WTC11 (cell line): ENCODE measurements at places on chromosomes 4 and X.

DNA sequence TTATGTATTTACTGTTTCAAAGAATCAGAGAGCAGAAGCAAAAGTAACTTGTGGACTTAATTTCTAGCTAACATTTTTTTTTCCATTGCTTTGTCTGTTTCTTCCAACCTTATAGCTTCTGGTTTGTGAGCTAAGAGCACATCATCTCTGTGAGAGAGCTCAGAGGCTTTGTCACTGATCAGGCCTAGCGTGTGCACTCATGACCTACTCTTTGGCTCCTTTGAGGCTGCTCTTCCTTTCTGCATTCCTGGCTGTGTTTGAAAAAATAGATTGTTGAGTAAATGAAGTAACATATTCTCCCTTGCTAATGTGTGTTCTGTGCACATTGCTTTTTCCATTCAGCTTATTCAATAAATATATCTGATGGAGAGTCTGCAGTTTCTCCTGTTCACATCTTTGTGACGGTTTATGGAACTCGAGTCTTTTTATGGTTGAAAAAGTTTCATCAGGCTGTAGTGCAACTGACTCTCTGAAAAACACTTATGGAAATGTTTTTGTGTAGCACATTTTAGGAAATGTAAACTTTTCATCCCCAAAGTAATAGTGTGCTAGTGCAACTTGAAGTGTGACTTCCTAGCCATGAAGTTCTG is 133.0 kb downstream of the RAPGEF2 start:
- 0 out of 2 replicates have a peak overlapping the region, but pooled peaks have one; percentile 58 for H3K27ac ChIP-seq
- 0 out of 2 replicates have a peak, but pooled peaks cover 3% of the 10 kb centered on the region for H3K36me3 ChIP-seq
- no peak overlapping the region for H3K4me3 ChIP-seq
- no peak for DNase-seq

DNA sequence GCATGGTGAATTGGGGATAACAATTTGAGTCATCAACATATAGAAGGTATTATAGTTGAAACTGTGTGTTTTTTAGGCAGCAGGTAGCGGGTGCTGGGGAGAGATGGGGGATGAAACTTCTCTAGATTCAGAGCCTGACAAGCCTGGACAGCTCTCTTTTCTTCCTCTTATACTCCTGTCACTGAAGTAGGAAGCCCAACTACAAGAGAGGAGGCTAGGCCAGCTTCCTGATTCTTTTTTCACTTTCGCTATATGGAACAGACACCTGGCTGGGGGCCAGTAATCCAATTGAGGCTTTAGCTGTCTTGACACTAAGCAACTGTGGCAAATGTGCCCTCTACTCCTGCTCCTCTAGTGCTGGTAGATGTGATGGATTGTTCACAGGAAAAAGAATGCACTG is 69.2 kb downstream of the PHKA1 start:
- H3K27ac ChIP-seq, result no peak overlapping the region
- peaks cover 12% of the 10 kb centered on the region for H3K4me1 ChIP-seq

DNA sequence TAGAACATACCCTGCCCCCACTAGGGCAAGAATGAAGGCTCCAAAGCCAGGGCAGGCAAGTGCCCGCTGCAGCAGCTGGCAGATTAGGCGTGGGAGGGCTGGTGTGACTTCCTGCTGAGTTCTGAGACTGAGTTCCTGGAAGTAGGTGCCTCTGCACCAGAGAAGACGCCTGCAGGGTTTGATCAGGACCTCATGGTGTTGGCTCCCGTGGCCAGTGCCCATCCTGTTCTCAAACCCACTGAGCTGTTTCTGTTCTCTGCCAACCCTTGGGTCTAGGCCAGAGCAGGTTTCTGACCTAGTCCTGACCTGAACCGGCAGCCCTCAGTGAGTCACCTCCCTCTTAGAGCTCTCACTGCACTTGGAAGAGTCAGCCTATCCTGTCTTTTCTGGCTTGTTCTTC is 220.7 kb downstream of the HS6ST2 start:
- no peak for DNase-seq
- H3K4me1 ChIP-seq, result peaks cover 22% of the 10 kb centered on the region
- H3K27me3 ChIP-seq, result peaks cover 46% of the 10 kb centered on the region
- no peaks in the 10 kb centered on the region for H3K36me3 ChIP-seq
- H3K27ac ChIP-seq, result no peak overlapping the region

DNA sequence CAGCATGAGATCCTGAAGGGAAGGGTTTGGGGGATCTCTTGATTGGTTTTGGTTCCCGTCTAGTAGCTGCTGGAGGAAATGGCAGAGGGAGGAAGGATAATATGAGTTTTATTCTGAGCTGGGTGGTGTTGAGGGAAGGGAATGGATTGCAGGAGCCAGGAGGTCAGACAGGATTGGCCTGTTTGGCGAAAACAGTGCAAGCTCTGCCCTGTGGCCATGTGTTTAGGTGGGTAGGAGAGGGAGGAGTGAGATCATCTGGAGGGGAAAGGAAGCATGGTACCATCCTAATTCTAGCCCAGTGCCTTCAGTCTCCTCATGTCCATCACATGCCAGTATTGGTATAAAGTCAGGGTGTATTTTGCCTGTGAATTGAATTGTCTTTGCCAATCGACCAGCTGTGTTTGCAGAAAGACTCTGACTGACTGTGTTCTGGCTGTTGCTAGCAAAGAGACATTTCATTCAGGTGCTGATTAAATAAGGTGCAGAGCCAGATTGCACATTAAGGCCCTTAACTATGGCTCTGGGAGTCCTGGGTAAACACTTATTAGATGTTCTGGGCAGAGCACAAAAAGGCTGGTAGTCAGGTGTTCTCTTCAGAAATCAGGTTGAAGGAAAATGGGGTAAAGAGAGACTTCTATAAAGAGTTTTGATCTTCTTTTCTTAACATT is 10.0 kb downstream of the TMEM164 start:
- H3K4me1 ChIP-seq, result peaks cover 41% of the 10 kb centered on the region
- H3K27me3 ChIP-seq, result no peaks in the 10 kb centered on the region
- H3K27ac ChIP-seq, result no peak overlapping the region
- no peaks in the 10 kb centered on the region; the same call in 1 of the 2 replicates for H3K36me3 ChIP-seq
- no peak overlapping the region for H3K4me3 ChIP-seq

GRCh38 chr4:100708776-100709175 is 191.0 kb upstream of the EMCN start:
- no peaks in the 10 kb centered on the region for H3K36me3 ChIP-seq
- H3K27me3 ChIP-seq, result no peaks in the 10 kb centered on the region
- H3K4me3 ChIP-seq, result no peak overlapping the region
- H3K27ac ChIP-seq, result no peak overlapping the region
- no peak for DNase-seq
- peaks cover 7% of the 10 kb centered on the region; the same call in 1 of the 2 replicates for H3K4me1 ChIP-seq

DNA sequence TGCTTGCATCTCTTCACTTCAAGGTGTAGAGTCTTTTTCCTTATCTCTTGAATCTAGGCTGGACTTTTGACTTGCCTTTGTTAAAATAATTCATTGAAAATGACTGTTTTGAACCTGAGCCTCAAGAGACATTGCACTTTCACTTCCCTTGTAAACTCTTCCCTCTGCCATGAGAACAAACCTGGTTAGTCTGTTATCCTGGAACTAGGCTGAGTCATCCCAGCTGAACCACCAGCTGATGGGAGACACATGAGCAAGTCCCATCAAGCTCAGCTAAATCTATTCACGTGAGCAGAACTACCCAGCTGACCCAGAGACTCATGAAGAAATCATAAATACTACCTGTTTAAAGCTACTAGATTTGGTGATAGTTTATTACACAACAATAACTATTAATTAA is 202.3 kb upstream of the CENPE start:
- H3K27ac ChIP-seq, result no peak overlapping the region
- no peaks in the 10 kb centered on the region for H3K36me3 ChIP-seq
- H3K4me1 ChIP-seq, result peaks cover 11% of the 10 kb centered on the region
- H3K4me3 ChIP-seq, result no peak overlapping the region
- H3K27me3 ChIP-seq, result no peaks in the 10 kb centered on the region
